ENCODE measurements at places on chromosomes 1 and 21.

- no peak for DNase-seq
Observed at GRCh38 chr1:231723146-231723545, 96.6 kb downstream of the DISC1 start.

DNA sequence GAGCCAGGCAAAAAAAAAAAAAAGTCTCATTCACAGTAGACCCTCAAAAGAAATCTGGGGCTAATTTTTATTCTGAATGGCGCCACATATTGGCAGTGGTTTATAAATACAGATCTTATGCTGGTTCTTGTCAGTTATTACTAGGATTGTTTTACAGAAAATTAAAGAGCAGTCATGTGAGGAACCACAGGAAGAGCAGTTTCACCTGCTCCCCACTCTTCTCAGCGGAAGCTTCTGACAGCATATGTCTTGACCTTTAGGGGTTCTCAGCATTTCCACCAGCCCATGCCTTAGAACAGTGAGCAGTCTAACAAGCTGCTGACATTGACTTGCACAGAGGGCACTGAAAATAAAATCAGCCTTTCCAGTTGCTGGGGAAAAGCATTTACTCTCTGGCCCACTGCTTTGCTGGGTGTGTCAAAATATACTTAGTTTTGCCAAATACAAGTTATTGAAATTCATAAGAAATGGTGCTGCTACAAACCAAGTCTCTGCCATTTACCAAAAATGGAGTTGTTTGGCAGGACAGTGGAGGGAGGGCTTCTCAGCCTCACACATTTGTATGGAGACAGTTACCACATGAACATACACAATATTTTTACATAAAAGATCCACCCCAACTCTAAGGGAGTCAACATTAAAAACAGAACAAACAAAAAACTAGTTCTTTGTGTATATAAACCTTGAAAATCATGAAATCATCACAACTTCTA is 144.2 kb downstream of the SYT2 start:
- DNase-seq: peak; percentile 2

DNA sequence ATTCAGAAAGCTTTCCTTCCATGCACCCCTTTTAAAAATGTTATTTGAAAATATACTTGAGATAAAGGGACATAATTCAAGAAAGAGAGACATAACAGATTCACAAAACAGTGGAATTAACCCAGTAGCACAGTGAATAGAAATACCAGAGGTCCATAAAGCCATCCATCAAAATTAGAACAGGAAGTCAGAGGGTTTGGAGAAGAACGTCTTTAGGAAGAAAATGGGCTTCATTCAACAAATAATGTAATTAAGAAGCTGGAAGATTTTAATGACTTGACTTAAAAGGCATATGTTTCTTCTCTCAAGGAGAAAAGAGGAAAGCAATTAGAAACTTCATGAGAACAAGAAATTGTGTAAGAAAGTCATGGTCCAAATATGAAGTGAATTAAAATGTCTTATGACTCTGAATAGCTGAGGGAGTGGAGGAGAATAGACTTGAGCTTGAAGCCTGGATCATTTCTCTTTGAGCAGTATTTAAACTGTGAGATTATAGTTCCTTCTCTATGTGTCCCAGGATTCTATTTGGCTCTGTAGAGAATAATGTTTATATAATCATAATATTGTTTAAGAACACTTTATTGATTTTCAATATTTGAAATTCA is 7.9 kb upstream of the HCRTR1 start:
- no peak for DNase-seq

DNA sequence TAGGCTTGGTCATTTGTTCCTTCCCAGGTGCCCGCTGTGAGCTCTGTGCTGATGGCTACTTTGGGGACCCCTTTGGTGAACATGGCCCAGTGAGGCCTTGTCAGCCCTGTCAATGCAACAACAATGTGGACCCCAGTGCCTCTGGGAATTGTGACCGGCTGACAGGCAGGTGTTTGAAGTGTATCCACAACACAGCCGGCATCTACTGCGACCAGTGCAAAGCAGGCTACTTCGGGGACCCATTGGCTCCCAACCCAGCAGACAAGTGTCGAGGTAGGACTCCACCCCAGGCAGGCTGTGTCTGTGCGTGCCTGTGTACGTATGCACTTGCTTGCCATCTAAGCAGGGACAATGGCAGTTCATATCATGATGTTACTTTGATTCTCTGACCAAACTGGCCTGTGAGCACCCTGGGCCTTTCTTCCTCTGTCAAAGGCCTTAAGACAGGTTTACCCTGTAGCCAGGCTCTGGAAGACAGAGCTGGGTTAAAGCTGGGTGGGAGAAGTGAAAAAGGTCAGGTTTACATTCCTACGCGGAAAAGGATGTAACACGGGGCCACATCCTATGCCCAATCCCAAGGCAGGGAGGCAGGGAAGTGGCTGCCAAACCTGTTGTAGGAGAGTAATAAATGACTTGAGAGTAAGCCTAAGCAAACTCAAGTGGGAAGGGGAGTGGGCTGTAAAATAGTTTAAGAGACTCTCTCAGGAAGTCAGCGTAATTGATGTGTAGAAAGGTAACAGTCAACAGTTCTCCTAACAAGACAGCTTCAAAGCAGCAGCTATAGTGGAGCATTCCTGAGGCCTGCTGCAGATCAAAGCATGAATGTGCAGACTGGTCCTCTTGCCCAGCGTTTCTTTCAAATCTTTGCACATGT is 42.5 kb downstream of the LAMC2 start:
- no peak for DNase-seq

- DNase-seq: no peak
Observed at GRCh38 chr1:171438441-171438840, 46.9 kb upstream of the PRRC2C start.

DNA sequence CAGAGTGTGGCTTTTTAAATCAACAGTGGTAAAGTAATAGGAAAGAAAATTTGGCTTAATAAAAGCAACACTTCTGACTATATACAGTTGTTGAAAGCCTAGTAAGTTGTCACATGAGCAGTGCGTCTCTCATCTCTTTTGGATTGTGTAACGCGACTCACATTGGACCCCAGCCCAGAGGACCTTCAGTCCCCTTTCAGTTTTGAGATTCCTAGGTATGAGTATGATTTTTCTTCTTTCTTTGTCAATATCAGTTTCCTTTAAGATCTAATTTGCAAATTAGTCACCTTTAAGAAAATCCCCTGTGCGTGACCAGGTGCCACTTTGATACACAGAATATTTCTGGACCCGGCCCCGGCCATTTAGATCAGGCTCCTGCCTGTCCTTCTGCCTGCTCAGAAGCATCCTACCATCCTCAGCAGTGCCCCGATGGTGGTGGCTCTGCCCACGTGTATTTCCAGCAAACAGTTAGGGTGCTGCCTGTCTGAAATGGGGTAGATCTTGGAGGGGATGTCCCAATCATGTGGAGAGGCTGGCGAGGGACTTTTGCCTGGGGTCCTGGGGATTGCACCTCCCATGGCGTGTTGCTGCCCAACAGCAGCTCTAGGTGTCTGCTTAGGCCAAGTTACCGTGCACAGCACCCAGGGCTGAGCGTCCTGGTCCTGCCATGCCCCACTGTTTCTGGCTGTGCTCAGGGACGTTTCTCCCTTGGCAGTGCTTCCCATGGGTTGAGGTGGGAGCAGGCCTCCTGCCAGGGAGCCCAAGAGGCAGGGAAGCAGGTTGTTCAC is 21.1 kb downstream of the SNAP47 start:
- no peak for DNase-seq

DNA sequence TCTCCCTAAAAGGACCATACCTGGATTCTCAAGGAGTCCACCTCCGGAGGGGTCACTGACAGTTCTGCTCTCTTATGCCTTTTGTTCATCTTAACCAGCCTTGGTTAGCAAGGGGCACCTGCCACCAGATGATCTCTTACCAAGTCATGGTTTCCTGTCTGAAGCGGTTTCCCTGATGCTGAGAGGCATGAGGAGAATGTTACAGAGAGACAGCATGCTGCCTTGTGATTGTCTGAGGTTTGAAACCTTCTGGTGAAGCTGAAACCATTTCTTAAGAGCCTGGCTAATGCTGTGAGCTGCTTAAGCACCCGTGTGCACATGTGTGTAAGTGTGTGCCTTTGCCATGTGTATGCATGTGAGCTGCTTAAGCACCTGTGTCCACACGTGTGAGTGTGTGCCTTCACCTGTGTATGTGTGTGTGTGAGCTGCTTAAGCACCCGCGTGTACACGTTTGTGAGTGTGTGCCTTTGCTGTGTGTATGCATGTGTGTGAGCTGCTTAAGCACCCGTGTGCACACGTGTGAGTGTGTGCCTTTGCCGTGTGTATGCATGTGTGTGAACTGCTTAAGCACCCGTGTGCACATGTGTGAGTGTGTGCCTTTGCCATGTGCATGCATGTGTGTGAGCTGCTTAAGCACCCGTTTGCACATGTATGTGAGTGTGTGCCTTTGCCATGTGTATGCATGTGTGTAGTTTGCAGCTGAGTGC is 136.4 kb upstream of the COL6A1 start:
- no peak for DNase-seq

GRCh38 chr1:11550664-11551283 is 71.8 kb downstream of the DISP3 start:
- peak; percentile 23 for DNase-seq

- DNase-seq: no peak
Observed at GRCh38 chr1:93601686-93602085, 80.0 kb downstream of the BCAR3 start.

DNA sequence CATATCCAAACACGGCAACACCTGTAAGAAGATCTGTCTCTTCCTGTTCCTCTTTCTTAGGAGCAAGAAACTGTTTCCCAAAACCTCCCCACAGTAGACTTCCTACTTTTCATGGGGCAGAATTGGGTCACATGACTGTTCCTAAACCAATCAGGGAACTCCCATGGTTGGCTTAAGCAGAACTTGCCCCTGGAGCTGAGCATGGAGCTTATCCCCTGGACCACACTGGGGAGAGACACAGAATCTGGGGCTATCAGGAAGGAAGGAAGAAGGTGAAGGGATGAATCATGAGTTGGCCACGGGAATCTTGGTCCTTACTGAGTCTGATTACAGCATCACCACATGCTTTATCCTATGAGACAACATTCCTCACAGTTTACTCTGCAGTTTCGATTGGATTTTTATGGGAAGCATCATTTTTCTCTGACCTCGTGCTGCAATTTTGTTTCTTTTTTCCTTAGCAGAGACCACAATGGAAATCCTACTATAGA is 81.8 kb downstream of the CDC7 start:
- no peak for DNase-seq

DNA sequence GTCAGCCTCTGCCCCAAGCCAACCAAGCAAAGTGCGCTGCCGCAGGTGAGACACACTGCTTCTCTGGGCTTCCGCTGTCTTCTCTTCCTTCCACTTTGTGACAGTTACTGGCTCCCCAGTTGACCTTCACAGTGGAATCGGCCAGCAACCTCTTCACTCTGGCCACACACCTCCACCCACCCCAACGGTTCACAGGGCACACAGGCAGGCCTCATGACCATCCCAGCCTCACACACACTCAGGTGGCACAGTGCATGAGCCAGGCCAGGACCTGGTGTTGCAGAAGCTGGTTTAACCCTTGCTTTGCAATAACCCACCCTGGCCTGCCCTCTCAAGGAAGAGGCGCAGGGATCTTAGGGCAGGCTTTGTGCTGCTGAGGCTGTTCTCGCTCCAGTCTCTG is 69.2 kb downstream of the SSBP3 start:
- no peak for DNase-seq

DNA sequence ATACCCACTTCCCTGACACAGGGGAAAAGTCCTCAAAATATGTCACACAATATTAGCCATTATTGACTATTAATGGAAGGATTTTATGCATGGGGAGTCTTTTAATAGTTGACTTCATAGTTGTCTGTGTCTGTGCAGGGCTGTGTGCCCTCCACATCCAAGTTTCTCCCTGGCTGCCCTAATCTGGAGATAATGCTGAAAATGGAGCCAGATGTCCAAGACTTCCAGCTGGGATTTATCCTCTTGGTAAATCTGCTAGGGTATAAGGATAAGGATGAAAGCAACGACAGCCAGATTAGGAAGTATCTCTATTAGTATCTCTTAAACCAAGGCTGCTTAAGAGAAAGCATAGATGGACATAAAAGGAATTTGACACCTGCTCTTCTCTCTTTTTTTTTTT is 42.1 kb downstream of the CDK18 start:
- no peak for DNase-seq

DNA sequence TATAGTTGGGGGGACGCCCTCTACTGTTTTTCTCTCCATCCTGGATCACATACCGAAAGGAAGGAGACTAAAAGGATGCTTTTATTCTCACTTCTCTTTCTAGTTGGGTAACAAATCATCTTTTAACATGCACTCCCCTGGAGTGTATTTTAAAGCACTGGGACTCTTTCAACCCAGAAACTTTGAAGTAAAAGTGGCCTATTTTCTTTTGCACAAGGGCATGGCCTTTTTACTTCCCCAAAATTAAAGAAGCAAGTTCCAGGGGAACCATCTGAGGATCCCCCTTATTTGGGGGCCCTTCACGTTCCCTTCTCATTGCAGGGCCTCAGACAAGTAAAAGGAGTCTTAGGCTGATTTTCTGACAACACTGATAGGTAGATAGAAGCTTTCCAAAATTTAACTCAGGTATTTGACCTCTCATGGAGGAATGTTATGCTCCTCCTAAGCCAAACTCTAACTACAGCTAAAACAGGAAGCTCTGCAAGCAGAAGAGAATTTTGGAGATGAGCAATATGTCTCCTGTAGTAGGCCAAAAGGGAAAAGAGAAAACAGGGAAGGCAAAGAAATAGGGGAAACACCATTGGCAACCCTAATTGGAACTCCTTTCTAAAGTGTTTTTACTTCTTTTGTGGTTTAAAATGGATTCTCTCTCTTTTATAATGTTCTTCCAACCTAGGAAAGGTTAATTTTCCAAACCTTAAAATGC is 8.9 kb upstream of the CD46 start:
- no peak for DNase-seq

- DNase-seq: no peak
Observed at GRCh38 chr1:162498496-162498810, 835 bp downstream of the UHMK1 start.

- no peak for DNase-seq
Observed at GRCh38 chr1:227544067-227545050, 19.0 kb upstream of the ZNF678 start.

DNA sequence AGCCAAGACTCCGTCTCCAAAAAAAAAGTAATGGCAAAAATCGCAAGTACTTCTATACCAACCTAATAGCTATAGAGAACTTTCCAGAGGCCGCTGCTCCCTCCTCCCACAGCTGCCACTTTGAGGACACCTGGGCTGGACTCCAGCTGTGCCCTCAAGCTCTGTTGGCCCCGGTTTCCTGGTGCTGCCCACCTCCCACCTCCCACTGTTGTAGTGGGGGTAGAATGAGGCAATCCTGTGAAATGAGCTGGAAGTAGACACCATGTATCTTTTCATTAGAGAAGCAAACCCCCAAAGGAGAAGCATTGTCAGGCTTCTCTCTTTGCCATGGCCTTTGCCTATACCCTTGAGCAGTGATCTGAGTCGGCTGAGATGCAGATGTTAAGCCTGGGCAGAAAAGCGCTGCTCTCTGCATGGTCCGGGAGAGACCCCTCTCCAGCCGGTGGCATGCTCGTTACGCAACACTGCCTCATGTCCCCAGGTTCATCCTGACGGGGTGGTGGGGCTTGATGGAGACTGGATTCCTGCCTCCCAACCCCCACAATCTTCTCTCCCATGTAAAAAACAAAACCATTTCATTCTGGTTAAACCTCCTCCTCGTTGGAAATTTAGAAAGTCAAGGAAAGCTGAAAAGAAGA is 39.7 kb downstream of the SIM2 start:
- no peak for DNase-seq

GRCh38 chr1:218466341-218467010 is 121.3 kb downstream of the TGFB2 start:
- DNase-seq: no peak

- DNase-seq: peak; percentile 28
Observed at GRCh38 chr1:10903821-10904220, 107.4 kb upstream of the CASZ1 start.

Data from CD4-positive, alpha-beta T cell treated with Interleukin-21 for 1 hour (primary cell).